ENCODE measurements at places on chromosomes 2 and 18.

GRCh38 chr18:46676182-46676835 lies 19.3 kb upstream of the LOXHD1 start:
- no peak for DNase-seq

- no peak for DNase-seq
These were observed 166.7 kb downstream of the MCFD2 start for GRCh38 chr2:46748735-46749531.

GRCh38 chr2:16128746-16129610 lies 188.6 kb downstream of the MYCN start:
- DNase-seq: no peak

GRCh38 chr18:26003356-26003755 lies 87.1 kb downstream of the SS18 start:
- DNase-seq: no peak

GRCh38 chr2:155350783-155351580 lies 652.5 kb downstream of the KCNJ3 start:
- no peak for DNase-seq

- DNase-seq: no peak
These were observed 3.8 kb downstream of the KRCC1 start for GRCh38 chr2:88051792-88052191.

GRCh38 chr18:74840492-74841167 lies 243.0 kb downstream of the ZNF407 start:
- no peak for DNase-seq

GRCh38 chr2:28681158-28681571 lies 70.5 kb upstream of the PPP1CB start:
- DNase-seq: no peak

DNA sequence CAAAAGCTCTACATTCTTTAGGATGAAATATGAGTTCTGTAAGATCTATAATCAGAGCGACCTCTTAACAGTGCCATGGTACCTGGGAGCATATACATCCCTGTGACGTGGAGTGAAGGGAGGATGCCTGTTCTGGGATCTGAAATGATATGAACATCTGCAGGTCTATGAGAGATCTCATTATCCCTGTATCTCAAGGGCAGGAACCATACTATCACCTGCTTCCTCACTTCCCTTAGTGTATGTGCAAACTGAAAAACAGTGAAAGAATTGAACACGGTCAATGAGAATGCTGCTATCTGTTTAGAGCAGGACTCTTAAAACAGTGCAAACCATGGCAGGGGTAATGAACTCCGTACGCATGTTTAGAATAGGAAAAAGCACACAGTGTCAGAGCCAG lies 364.0 kb downstream of the LPIN1 start:
- no peak for DNase-seq

- DNase-seq: no peak
These were observed 129.3 kb downstream of the ZNF236 start for GRCh38 chr18:76951456-76952247.

GRCh38 chr2:236633775-236634560 lies 64.3 kb downstream of the ACKR3 start:
- DNase-seq: peak; percentile 5

- DNase-seq: no peak
These were observed 65.6 kb upstream of the UBXN4 start for GRCh38 chr2:135676031-135676430.

DNA sequence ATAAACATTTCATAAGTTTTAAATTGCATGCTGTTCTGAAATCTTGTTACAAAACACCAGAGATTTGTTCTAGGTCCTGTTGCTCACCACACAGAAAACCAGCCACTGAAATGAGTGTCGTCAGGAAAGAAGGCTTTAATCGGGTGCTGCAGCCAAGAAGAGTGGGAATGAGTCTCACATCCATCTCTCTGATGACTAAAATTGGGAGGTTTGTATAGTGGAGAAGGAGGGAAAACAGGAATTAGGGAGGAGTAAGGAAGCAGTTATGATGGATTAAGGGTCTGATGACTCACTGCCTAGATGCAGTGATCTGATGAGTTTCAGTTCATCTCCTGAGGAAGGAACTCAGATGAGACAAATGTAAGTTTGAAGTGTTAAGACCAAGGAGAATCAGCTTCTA lies 42.1 kb upstream of the GPR39 start:
- no peak for DNase-seq

DNA sequence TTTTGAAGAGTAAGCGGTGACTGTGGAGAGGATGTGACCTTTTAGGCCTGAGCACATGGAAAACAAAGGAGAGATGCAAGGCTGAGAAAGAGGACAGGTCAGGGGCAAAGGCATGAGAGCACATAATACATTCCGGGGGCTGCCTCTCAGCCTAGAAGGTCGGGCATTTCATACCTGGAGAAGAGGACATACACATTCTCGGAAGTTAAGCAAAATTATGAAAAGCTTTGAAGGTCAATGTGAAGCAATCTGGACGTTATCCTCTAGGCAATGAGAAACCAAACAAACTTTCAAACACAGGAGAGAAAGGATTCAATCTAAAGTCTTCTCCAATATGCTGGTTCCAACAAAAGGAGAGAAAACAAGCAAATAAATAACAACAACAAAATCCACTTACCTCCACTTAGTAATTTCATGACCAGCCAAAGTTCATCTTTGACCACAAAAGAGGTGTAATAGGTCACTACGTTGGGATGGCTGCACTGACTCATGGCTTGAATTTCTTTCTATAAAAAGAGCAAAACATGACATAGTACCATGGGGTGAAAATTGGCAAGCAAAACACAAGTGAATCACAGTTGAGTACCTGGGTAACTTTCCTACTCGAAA lies 80.4 kb downstream of the STK39 start:
- no peak for DNase-seq

- DNase-seq: no peak
These were observed 1231.7 kb upstream of the ZEB2 start for GRCh38 chr2:145751629-145752028.

DNA sequence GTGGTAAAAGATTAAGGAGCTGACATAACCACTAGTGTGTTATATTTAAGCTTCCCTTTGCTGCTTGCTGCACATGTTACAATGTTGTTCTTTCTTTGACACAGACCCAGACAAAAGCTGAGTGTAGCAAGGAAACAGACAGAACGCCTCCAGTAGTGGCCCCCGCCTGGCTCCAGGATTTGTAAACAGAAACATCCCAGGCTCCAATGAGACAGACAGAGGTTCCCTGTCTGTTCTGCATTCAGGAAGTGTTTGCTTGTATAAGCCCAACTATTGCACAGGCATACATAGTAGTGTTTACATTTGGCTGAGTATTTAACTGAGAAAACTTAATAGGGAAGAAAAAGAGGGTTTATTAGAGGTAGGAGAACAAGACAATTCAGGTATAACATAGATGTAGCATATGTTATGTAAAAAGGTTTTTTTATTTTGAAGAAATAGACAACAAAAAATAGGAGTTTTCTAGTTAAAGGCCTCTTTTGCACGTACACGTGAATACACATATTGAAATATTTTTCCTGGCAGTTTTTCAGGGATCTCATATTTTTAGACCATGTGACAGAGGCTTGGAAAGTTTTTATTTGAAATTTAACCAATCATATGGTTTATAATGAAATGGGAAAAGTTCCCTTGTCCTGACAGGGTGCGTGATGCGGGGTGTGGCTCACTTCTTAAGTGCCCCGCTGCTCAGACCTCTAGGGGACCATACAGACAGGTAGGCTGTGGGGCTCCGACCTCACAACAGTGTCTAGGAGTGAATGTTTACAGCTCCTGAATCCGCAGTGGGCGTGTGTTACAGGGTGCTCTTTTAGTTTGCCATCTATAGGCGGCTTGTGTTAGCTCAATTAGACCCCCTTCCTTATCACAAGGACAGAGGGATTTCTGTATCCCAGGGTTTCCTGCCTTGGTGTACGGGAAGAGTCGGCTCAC lies 118.4 kb downstream of the BMPR2 start:
- DNase-seq: no peak

DNA sequence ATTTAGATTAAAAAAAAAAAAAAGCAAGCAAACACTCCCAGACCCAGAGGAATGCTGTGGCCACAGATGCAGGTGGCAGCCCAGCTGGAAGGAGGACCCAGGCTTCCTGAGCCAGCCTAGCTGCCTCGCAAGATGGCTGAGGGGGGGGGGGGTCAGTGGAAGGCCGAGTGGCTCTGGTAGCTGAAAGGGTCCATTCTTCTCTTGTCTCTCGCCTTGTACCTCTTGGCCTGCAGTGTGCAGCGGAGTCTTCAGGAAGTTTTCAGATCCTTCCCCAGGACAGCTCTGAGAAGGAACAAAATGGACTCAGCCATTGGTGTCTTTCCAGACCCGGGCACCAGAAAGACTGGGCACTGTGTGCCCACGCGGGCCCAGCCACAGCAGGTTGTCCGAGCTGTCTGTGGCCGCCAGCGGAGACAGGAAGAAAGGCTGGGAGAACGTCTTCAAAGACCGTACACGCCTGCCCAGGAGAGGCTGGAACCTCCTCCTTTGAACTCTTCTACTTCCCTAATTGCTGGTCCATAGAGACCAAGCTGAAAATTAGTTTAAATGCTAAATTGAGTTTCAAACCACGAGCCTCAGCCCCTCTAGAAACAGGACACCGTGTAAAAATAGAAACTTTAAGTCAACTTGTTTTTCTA lies 21.3 kb downstream of the APCDD1 start:
- no peak for DNase-seq

- no peak for DNase-seq
These were observed 59.1 kb downstream of the MBP start for GRCh38 chr18:77073336-77074093.

- no peak for DNase-seq
These were observed 10.1 kb downstream of the PAX3 start for GRCh38 chr2:222288590-222289277.

DNA sequence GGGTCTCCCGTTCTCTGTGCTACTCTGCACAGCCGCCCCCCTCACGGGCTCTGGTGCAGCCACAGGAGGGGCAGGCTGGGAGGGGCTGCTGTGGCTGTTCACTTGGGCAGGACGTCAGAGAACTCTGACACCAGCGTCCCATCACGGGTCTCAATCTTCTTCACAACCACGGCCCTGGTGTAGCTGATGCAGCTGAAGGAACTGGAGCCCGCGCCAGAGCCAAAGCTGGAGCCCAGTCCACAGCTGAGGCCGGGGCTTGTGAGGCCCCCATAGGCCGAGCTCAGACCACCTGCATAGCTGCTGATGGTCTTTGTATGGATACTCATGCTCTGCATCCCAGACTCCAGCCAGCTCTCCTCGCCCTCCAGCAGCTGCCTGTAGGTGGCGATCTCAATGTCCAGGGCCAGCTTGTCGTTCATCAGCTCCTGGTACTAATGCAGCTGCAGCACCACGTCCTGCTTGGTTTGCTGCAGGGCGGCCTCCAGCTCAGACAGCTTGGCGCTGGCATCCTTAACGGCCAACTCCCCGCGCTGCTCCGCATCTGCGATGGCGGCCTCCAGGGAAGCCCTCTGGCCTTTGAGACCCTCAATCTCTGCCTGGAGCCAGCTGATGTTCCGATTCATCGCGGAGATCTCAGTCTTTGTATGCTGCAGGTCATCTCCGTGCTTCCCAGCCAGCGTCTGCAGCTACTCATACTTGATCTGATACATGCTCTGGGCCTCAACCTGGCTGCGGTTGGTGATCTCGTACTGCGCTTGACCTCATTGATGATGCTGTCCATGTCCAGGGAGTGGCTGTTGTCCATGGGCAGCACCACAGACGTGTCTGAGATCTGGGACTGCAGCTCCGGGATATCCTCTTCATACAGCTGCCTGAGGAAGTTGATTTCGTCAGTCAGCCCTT lies 7.4 kb upstream of the DUSP19 start:
- DNase-seq: no peak

DNA sequence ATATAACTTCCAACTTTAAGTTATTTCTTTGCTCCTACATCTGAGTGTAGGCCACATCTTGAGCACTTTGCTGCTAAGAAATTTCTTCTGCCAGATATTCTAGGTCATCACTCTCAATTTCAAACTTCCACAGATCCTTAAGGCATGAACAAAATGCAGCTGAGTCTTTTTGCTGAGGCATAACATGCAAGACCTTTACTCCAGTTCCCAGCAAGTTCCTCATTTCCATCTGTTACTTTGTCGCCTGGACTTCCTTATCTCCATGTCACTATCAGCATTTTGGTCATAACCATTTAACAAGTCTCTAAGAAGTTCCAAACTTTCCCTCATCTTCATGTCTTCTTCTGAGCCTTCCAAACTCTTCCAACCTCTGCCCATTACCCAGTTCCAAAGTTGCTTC lies 1077.3 kb upstream of the TMEFF2 start:
- DNase-seq: no peak

DNA sequence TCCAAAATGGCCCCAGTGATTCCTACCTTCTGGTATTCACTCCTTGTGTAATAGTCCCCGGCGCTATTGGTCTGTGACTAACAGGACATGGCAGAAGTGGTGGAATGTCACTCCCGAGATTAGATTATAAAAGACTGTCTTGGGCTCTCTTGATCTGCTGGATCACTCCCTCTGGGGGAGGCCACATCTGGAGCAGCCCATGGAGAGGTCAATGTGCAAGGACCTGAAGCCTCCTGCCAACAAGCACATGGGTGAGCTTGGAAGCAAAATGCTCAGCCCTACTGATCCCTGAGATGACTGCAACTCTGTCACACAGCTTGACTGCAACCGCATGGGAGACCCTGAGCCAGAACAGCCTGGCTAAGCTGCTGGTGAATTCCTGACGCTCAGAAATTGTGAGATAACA lies 94.3 kb upstream of the GLI2 start:
- no peak for DNase-seq

- DNase-seq: no peak
These were observed 34.9 kb downstream of the ARHGAP28 start for GRCh38 chr18:6764382-6764781.

DNA sequence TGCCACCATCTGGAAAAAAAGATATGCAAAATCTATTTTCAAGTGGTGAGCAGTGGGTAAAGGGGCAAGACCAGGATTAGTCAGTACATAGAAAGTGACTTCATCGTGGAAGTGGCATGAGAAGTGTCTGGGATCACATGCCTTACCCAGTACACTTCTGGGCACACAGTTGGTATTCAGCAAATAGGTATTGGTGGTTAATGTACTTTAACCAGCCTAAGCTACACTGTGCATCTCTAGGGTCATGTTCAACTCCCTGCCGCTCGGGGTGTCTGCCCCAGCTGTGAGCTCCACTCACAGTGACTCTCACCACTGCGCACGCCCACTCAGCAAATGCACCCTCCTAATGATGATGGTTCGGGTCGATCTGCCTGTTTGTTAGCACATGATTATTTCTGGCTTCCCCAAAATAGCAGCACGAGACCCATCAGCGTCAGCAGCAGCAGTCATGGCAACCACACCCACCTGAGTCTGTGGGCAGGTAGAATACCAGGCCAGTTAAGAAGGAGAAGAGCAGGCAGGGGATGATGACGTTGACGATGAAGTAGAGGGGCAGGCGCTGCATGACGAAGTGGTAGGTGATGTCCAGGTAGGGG lies 11.1 kb downstream of the CHRNA1 start:
- no peak for DNase-seq

- no peak for DNase-seq
These were observed 118.9 kb upstream of the COL5A2 start for GRCh38 chr2:189298481-189298880.

- DNase-seq: no peak
These were observed 24.2 kb downstream of the TMEM18 start for GRCh38 chr2:652881-653480.
